ENCODE measurements at places on chromosomes 12 and 14.

DNA sequence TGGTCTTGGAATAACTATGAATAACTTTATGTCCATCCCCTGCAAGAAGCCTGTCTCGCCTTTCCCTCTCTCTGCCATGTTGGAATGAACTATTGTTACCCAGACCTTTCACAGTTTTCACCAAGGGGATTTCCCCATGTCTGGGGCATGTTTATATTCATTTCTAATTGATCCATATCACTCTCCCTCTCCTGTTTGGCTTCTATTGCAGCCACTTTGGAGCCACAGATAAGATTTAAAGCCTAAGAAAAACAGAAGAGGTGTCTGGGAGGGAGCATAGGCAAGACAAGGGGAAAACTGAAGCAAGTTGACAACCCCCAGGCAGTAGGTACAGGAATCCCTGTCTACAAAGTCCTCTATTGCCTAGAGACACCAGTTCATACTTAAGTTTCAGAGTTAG is 41.0 kb upstream of the FOXJ2 start:
- no peak for DNase-seq

DNA sequence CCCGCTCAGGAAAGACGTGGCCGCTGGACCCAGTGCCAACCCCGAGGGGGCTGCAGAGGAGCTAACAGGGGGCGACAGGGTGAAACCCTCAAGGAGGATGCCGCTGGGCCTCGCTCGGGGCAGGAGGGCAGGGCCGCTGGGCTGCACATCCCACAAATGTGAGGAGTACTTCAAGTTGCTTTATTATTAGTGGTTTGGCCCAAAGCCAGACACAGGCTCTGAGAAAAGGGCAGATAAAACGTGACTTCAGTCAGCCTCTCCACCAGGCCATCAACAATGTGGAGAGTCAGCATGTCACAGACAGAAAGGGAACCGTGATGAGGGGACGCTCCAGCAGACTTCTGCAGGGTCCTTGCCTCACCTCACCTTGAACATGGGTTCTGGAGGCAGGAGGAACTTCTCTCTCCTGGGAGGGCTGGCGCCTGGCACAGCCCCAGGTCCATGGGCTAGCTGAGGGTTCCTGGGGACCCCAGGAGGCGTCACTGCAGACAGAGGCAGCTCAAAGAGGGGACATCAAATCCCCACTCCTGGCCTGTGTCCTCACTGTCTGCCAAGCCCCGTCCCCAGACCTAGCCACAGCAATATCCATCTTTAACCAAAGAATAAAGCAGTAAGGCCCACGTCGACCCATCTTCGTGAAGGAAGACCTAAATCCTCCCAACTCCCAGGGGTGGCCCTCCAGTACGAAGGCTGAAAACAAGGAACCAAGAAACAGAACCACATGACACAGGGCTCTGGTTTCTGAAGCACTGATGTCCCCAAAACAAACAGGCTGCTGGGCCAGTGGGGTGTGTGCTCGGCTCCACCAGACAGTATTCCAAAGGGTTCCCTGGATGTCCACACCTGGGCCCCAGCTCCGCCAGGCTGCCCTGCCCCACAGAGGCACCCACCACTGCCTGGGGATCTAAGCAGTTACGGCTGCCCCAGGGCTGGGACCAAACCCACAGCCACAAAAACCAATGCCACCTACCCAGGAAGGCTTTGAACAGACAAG is 35.1 kb downstream of the CCDC85C start:
- no peak for DNase-seq

DNA sequence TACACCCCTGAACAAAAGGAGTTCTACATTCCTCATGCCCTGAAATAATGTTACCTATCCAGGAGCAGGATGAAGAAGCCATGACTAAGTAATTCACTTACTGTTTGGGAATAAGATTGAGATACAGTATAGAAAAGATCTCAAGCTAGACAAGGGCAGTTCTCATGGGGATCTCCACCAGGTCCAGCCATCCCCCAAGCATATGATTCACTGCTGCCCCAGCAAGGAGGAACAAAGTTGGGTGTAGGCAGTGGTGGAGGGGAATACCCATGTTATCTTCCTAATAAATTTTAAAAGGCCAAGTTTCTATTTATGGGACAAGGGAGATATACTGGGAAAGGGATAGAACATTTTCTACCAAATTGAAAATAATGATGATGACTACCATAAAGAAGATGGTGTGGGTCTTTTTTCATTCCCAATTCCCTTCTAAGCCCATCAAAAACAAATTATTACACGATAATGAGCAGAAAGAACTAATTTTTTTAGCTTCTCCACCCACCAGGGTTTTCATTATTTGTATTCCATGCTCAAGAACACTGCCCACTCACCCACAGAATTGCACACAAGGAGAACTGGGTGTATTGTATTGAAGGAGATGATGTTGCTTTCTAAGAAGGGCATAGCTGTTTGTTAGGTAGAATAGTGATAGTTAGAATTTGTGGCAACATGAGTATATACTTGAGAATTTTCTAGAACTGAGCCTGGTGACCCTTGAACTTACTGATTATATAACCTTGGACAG is 204.6 kb downstream of the BTG1 start:
- no peak for DNase-seq

GRCh38 chr12:101862245-101862644 is 15.1 kb upstream of the DRAM1 start:
- no peak for DNase-seq

DNA sequence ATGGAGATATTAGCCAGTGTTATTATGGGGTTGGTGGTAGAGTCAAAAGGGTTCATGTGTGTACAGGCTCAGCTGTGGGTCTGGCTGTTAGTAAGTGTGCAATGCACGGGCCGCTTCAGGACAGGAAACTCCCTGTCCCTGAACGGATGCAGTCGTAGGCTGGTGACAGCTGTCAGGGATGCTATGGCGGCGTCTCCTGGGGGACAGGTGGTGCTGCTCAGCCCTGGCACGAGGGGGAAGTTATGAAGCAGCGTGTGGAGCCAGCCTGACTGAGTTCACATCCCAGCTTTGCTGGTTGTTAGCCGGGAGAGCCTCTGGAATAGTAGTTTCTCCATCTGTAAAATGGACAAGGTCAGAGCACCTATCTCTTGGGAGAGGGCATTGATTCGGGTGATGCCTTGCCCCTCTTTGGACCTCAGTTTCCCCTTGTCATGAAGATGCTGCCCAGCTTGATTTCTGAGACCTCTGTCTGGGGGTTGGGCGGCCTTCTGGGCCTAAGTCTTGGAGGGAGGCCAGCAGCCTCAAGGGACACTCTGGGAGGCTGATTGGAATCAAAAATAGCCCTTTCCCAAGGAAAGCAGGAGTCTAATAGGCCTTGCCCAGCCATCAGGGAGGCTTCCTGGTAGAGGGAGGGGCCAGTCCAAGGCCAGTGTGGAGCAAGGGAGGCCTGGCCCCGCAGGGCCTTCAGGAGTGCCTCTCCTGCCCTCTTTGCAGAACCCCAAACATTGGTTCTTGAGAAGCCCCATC is 7.1 kb downstream of the ASB2 start:
- no peak for DNase-seq

DNA sequence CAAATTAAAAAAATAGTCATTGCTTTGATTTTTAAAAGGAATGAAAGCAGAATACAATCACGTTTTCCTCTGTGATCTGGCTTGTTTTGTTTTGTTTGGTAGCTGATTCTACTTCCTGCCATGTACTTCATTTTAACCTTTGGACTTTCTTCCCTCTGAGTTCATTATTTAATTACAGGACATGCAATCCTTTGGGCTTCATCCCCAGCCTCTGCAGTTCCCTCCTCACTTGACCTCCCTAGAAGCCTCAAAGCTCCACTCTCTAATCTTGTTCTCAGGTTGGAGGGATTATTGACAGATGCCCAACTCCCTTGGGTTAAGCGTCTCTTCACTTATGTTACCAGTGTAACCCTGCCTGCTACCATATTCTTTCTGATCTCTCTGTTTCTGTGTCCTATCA is 967.9 kb upstream of the SEL1L start:
- no peak for DNase-seq

DNA sequence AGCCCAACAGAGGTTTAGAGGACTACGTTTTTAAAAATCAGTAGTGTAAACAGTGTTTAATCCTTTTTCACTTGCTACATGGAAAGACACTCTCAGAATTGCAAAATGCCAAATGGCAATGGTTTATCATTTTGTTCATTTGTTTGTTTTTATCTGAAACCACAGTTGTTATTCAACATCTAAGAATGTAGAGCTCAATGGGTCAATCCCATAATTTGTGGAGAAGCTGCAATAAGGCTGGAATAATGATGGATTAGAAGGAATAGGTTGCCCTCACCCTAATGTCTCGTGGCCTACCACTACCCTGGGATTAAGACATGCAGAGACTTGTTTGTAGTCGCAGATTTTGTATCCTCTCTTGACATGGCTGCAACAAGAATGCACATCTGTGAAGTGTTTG is 115.7 kb downstream of the LLPH start:
- peak; percentile 10 for DNase-seq

DNA sequence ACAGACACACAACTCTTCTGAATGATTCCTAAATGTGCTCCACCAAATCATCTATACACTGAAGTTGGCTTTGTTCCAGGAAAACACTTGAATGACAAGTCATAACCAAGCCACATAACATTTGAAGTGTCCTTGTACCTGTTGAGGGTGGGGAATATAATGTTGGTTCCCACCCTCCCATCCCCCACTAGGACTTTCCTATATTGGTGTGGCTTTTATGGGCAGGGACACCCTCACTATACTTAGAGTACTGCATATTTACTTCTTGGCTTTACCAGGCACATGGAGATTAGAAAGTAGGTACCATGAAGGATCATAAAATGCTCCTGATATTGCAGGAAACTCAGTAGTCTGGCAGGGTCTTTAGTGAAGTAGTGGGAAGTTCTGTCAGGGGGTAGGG is 9.7 kb upstream of the BHLHE41 start:
- no peak for DNase-seq

GRCh38 chr12:95277139-95277538 is 59.5 kb downstream of the VEZT start:
- DNase-seq = no peak

DNA sequence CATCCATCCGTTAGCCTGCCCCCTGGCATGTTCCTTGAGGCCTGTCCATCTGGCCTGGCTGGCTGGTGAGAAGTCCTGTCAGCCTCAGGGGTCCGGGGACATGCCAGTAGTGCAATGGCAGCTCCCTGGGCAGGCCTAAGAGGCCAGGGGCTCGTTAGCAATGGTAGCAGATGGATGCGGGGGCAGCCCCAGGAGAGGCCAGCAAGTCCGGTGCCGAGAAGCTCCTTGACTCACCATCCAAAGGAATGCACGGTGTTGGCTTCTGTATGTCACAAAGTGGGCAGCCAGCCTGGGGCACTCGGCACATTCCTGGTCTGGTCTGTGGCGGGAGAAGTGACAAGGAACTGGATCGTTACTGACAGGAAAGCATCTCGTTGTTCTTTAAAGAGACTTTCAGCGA is 319.9 kb downstream of the CACNA1C start:
- no peak for DNase-seq

DNA sequence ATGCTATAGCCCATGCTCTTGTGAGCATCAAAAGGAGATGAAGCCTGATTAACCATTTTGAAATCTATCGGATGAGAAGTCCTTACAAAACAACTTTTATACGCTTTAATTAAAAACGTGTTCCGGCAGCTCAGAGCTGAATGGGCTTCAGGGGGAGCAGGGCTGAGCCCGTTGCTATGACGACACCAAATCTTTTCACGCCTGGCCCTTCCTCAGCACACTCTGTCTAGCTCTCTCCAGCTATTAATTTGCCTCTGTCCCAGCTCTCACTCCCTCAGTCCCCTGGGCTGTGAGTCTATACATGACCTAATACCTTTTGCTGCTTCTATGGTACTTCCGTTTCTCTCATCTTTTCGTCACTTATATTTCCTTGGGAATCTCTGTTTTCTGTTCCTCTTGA is 15.8 kb downstream of the FOXA1 start:
- no peak for DNase-seq

All from thymus (tissue), 14 donors.